ENCODE measurements at places on chromosomes 12 and 14.

GRCh38 chr12:116881325-116881876, at the start of gene HRK:
Gene HRK, minus strand, starts transcription at chr12:116881441. Its CDS starts 134 bp downstream, at chr12:116881307.
- no peak for DNase-seq

DNA sequence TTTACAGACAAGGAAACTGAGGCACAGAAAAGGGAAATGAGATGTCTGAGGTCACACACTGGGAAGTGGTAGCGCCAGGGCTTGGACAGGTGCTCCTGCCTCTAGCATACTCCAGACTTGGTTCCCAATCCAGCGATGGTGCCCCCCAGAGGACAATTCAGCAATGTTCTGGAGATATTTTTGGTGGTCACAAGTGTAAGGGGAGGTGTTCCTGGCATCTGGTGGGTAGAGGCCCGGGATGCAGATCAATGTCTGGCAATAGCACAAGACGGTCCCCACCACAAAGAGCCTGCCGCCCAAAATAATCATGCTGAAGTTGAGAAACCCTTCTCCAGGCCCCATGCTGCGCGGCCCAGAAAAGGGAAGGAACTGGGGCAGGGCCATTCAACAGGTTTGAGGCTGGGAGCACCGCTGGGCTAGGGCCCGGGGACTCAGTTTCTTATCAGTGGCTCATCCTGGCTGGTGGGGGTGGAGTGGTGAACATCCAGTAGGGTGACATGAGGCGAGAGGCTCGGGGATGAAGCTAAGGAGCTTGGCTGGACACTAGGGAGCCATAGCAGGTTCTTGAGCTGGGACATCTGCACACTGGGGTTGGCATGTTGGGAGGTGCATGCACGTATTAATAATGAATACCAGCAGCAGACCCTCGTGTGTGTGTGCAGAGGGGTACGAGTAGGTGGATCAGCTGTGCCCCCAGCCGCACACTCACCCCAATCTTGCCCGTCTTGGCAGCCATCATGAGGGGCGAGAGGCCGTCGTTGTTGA, 35.1 kb downstream of the TRPV4 start:
- DNase-seq, result no peak

- no peak for DNase-seq
Measured at GRCh38 chr12:32877601-32878459, 18.7 kb downstream of the PKP2 start.

GRCh38 chr12:13368431-13368830, 171.9 kb downstream of the EMP1 start:
- no peak for DNase-seq

DNA sequence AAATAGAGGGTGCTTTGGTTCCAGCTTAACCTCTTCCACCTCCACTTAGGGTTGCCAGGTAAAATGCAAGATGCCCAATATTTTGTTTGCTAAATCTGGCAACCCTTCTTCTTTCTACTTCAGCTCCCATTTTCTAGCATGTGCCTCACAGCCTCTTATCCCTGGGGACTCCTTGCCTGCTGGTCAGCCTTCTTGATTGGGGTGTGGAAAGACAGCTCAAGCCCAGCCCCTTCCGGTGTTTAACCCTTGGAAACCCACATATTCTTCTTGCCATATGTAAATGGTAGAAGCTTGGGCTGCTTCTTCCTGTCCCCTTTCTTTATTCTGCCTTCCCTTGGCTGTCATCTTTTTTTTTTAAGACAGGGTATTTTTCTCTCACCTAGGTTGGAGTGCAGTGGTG, 5.7 kb downstream of the SPIC start:
- DNase-seq, result no peak

- no peak for DNase-seq
Measured at GRCh38 chr14:93957333-93957710, 19.0 kb downstream of the ASB2 start.

DNA sequence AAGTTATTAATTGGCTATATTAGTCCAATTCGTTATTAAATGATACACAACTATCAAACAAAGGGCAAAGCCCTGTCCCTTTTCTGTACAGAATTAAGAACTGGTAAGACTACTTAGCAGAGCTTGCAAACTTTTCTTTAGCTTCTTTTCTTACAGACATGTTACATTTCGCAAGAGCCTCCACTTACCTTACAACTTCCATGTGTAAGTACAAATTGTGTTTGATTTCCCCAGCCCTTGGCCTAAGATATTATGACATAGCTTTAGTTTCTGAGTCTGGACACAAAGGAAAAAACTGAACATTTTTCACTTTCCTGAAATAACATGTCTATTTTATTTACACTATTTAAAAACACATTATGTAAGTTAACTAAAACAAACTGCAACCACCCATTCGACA, 1.7 kb downstream of the ATF7 start:
- no peak for DNase-seq

- DNase-seq, result peak; percentile 88
Measured at GRCh38 chr12:120252071-120252906, 13.2 kb downstream of the PXN start.

DNA sequence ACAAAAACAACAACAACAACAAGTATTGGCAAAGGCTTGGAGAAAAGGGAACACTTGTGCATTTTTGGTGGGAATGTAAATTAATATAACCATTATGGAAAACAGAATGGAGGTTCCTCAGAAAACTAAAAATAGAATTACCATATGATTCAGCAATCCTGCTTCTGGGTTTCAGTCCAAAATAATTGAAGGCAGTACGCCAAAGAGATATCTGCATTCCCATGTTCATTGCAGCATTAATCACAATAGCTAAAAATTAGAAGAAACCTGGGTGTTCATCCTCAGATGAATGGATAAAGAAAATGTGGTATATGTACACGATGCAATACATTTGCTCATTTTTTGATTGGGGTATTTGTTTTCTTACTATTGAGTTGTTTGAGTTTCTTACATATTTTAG, 813.0 kb downstream of the NRXN3 start:
- no peak for DNase-seq

- DNase-seq, result peak; percentile 17
Measured at GRCh38 chr14:88554457-88555286, at the start of gene PTPN21. Gene PTPN21, minus strand, starts transcription at chr14:88555007. Its CDS starts 4,590 bp downstream, at chr14:88550417.

GRCh38 chr14:59182641-59183040, 5.8 kb upstream of the DAAM1 start:
- DNase-seq, result no peak

DNA sequence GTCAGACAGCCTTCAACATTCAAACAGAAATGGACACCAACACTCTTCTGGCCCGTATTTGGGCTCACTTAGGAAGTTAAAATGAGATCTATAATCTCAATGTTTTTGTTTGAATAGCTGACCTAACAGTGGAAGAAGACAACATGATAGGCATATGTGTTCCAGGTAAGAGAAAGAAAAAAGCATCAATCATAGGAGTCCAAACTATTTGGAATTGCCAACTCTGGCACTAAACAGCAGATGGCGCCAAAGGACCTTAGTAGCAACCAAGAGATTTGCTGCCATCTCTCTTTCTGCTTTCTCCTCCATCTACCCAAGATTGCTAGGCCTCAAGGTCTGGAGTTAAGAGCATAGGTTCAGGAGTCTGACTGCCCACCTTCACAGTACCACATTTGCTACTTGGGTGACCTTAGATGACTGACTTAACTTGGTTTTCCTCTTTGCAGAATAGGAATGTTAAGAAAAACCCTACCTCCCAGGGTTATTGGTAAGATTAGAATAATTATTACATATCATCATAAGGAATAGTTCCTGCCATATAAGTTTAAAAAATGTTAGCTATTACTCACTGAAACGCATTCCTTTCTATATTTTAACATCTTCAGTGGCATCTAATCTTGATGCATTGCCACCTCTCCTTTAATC, 30.2 kb downstream of the PEX5 start:
- DNase-seq, result peak; percentile 84

GRCh38 chr12:128852026-128852698, 1.1 kb upstream of the GLT1D1 start:
- DNase-seq, result no peak

- no peak for DNase-seq
Measured at GRCh38 chr14:86777963-86778602, 1214.9 kb downstream of the GALC start.

- DNase-seq, result peak; percentile 12
Measured at GRCh38 chr14:64541261-64541971, 875 bp downstream of the HSPA2 start.

GRCh38 chr12:32312049-32312670, 87.2 kb upstream of the FGD4 start:
- peak; percentile 35 for DNase-seq

GRCh38 chr12:48803675-48804074, 14.6 kb upstream of the CACNB3 start:
- DNase-seq, result no peak

- DNase-seq, result no peak
Measured at GRCh38 chr14:85333313-85333712, 196.6 kb upstream of the FLRT2 start.

- no peak for DNase-seq
Measured at GRCh38 chr12:46445551-46446235, 73.1 kb upstream of the SLC38A2 start.

DNA sequence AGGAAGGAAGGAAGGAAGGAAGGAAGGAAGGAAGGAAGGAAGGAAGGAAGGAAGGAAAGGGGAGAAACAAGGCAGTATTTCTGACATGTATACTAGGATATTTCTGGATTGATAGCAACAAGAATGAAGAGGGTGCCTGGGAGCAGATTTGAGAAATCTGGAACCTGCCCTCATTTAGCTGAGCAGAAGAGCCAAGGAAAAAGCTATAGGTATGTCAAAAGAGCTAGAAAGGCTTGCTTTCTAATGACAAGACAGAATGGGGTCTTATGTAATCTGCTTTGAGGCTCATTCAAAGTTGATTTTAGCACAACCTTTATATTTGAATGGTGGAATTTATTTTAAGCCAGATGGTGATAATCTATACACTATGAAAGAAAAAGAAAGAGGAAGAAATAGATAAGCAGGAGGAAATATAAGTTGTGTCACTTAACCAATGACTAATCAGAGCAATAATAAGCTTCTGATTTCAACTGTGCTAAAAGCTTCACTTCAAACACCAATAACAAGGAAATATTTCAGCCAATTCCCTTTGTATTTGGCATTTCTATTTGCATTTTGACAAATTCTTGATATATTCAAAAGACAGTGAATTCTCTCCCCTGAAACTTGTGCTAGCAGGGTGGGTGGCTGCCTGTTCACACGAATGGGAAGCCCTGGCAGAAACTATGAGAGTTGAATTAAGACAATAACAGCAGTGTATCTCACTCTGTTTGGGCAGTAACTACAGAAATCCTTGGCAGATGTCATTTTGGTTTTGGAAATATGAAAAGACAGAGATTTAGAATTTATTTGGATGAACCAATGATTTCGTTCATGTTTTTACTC, 76.3 kb upstream of the FLRT2 start:
- DNase-seq, result no peak

DNA sequence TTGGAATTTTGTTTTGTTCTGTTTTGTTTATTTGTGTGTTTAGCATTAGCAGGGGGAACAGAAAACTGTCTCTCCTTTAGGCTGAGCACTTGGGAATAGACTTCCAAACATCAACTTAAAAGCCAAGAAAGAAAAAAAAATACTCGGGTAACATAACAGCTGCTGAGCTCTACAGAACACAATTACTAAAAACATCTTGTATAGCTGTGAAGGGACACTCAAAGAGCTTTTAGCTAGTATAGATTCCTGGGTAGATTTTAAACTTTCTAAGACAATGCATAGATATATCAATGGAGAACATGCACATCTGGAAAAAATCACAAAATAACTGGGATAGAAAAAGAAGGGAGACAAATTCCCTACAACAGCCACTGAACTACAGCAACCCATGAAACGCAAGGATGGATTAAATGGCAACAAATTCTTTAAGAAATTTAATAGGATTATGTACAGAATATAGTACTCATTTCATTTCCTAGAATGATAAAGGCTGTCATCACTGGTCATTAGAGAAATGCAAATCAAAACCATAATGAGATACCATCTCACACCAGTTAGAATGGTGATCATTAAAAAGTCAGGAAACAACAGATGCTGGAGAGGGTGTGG, 174.3 kb upstream of the KRR1 start:
- no peak for DNase-seq

DNA sequence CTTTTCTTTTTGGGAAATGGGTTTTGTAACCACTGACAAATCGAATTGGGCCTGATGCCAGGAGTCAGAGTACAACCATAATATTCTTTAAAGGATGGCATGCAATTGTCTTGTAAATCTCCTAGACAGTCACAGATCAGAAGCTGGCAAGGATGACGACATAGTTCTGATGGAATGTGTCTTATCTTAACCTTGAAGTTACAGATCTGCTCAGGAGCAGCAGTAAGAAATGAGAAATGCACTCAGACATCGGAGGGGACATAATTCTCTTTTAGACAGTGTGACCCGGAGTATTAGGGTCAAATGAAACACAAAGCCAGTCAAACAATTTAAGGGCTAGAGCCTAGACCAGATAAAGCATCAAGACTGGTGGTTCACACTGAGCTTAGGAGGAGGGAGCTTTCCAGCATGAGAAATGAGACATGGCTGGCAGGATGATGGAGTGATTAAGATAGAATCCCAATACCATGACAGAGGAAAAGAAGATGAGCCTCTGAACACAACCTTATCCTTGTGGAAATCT, 17.5 kb downstream of the CBX5 start:
- DNase-seq, result no peak

GRCh38 chr12:18703911-18704310, 33.9 kb downstream of the PLCZ1 start:
- DNase-seq, result no peak

DNA sequence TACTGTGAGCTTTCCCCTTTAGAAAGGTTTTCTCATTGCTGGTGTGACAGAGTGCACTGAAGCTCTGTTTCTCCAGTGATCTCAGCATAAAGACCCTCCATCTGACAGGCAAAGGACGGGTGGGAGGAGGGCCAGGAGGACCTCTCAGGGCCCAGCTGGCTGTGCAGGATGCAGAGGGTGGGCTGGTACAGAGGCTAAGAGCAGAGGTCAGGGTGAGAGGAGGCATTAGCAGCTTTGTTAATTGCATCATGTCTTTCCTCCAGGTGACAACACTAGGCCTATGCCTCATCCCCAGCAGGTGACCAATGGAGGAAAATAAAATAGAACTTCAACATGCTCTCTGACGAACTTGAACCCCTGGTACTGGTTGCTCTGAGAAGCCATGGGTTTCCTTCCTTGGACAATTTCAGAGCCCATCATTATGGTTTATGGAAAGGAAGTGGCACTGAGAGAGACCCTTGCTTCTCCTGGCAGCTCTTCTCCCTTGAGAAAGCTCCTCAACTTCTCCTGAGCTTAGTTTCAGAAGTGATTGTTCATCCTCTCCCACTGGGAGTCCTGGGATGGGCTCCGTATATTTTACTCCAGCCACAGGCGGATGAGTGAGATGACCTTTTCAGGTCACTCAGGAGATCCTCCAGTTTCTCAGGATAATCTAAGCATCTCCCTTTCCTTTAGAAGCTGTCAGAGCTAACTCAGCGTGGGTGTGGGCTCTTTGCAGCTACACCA, 45.8 kb upstream of the ATP23 start:
- no peak for DNase-seq

- DNase-seq, result peak; percentile 37
Measured at GRCh38 chr12:4143896-4144295, 129.7 kb upstream of the CCND2 start.

All from activated CD4-positive, alpha-beta T cell treated with anti-CD3 and anti-CD28 coated beads, Interleukin-2, amount 10 ng/mL, durations not matched to agents 7 days and 5 days (primary cell).